ENCODE measurements at places on chromosomes 7 and 10. TPM values are rescaled to one million over a fixed set of nuclear protein-coding genes. Genes with fewer than 3 reads are reported as not detected.

DNA sequence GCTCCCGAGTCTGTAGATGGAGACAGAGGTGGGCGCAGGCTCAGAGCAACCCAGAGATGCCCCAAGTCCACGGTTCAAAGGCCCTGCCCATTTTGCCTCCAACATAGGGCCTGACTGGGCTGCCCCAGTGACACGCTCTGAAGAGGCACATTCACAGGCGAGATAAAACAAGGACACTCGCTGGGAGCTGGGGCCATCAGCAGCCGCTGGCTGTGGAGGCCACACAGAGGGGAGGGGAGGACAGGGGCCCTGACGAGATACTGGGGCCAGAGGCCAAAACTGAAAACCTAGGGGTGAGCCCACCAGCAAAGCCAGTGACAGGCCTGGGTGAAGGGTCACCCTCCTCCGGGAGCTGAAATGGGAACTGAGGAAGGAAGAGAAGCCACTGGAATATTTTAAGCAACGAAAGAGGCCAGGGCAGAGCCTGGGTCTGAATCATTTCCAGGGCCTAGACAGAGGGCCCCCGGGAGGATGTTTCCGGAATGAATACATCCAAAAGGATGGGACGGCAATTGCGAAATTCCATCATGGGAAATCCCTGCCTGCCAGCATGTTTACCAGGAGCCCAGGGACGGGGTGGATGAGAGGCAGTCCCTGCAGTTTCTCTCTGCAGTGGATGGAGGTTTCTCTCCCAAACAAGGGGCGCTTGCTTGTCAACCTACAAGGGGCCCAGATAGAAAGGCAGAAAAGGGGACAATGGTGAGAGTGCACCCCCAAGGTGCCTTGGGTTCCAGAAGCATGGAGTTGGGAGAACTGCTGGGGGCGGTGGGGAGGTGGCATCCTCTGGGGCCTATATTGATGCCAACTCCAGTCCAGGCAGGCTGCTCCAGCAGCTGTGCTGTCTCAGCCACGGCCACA lies 29.0 kb upstream of the HSPA12A start:
- ATAC-seq: no peak

GRCh38 chr10:133396035-133396624 lies 2.2 kb downstream of the MTG1 start:
- ATAC-seq: no peak

DNA sequence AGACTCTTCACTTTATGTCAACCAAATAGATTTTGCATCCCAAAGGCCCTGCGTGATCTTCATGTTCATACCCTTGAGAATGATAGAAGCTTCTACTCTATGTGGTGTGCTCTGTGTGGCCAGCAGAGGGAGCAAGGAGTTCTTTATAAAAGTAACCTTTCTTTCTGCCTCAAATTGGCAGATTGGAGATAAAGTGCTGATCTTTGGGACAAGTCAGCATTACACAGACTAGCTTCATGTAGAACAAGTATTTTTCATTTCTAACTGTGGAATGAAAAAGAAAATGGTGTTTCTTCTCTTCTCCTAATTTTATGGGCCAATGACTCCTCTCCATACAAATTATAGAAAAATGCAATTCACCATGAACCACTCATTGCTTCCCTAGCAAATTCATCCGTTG lies 1214.1 kb downstream of the SORCS1 start:
- ATAC-seq: no peak

DNA sequence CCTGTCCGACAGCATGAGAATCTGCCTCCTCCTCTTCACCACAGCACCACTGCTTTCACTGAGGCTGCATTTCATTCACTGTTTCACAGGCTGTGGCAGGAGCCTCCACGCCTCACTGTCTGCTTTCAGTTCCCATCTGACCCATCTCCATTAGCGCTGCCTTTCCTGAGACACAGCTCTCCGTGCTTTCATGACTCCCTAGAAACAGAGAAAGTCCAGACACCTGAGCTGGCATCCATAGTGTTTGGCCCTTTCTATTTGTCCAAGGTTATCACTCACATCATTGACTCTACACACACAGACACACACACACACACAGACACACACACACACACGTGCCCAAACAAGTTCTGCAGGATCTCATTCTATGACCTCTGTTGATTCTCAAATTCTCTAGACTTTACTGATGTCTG lies 5.2 kb downstream of the LGI1 start:
- ATAC-seq: no peak

DNA sequence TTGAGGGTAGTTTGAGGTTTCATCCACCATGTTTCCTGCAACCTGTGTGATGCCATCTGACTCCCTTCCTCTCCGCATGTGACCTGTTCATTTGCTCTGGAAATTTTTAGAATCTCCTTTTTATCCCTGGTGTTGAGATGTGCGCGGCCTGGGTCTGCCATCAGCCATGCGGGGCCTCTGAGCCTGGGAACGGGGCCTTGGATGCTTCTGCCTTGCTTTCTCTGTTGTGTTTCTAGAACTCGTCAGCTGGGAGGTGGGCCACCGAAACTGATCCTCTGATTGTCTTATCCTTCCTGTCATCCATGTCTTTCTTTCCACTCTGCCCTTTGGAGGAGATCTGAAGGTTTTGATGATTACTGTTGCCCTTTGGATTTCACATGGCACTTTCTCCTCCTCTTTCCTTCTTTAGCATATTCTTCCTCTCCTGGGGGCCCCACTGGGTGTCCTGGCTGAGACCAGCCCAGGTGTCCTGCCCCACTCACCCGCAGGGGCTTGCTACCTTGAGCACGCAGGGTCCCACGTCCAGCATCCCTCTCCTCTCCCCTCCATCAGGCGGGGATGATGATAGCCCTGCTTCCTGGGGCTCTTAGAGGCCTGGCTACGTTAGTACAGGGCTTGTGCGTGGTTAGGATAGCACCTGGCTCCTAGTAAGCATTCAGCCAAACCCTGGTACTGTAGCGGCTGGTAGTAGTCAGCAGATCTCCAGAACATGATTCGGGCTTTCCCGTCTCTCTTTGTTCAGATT lies 29.9 kb downstream of the PPP2R2D start:
- no peak for ATAC-seq

PIK3CG gene
- total RNA-seq: 25.7 TPM

GRCh38 chr7:92336662-92337340 lies 91.0 kb downstream of the ANKIB1 start:
- no peak for ATAC-seq

NUTM2A gene
- 0.34 TPM for total RNA-seq

TMEM139 gene
- total RNA-seq: 0.86 TPM

GRCh38 chr7:150407588-150408392 lies 28.7 kb downstream of the ZNF775 start:
- ATAC-seq: no peak

FAM25A gene
- total RNA-seq: not detected

- peak; percentile 32 for ATAC-seq
Observed at GRCh38 chr7:55569797-55570196, 2.5 kb downstream of the VOPP1 start.

NPTX2 gene
- total RNA-seq: not detected

DNA sequence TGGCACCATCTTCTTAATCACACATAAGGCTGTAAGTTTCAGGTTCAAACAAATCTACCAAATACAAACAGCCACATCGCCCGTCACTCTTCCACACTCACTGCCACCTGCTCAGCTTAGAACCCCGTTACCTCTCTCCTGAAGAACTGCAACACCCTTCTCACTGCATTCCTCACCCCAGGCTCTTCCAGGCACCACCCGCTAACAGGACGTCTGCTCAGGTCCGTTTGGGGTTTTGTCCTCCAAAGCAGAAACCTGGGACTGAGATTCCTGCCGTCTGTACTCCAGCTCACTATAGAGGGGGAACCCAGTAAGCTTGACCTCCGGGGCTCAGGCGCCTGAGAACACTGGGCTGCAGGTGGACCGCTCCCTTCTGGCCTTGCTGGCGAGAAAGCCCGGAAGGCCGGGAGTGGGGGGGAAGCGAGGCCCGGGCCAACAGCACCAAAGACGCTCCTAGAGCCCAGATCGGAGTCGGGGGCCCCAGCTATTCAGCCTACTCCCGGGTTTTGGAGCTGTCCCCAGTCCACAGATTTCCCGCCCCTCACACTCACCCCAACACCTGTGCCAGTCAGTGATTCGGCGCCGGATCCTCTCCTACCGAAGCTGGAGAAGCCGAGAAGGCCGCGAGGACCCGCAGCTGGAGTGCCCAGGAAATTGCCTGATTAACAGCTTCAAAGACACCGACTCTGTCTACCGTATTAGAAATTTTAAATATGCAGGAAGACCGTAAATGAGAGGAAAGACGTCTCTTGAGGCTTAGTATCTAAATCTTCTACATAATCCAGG lies at the start of gene AP3M1:
TSS of gene AP3M1 (minus strand) at position 625 of the 786 bp plus-strand sequence. CDS start 12,449 bp downstream, outside the sequence.
- ATAC-seq: peak; percentile 70

DNA sequence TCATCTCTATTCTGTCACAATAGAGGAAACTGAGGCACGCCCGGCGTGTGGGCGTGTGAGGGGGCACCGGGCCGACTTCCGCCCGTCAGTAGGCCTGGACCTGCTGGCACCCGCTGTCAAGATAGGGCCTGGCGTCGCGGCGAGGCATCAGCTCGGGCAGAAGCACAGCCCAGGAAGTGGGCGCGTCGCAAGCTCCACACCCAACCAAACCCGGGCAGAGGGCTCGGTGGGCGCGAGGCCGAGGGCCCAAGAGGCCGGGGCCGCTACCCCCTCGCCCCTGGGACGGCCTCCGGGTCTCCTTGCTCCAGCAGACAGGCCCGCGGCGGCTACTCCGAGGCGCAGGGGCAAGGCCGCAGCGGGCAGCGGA lies 91.2 kb downstream of the SPAG6 start:
- peak; percentile 60 for ATAC-seq

PAX4 gene
- not detected for total RNA-seq

GRCh38 chr10:34816085-34816496 lies 995 bp upstream of the PARD3 start:
- ATAC-seq: no peak

DNA sequence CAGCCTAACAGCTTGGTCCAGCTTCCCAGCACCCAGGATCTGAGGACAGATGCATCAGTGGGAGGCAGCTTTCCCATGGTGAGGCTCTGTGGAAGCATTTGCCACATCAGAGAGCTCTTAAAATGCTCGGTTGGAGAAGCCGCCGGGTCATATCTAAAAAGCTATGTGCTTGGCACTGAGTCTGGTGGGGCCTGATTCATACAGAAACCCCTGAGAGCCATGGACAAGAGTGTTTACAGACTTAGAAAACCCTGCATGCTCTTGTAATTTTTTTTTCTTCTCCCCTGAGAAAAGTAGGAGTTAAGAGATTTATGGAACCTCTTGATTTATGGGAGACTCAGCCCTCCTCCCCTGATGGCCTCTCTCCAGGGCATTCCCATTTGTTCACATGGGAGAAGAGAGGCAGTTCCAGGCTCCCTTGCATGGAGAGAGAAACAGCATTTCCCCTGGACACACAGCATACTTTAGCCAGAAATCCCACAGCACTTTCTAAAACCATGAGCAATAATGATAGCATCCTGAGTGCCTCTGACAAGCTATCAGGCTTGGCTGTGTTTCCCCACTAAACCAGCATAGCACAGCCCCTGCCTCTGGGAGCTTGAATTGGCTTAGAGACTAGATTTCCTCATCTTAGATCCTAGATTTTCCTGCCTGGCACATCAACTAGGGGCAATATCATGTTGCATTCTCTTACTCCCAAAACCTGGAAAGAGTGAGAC lies 322.1 kb upstream of the AUTS2 start:
- no peak for ATAC-seq

DNA sequence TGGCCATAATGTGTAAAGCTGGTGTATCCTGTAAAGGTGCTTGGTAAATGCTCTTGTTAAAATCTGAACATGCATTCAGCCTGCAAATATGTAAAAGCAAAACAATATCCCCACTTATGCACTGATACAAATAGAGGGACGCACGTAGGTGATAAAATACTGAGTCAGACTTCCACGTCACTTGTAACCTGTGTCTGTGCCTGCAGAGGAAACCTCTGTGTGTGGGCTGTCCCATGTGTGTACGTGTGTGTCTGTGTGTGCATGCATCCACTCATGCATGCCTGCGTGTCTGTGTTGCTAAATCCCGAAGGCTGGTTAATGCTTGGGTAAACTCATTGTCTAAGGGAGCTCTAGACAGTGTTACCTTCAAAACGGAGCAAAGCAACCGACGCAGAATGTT lies 68.9 kb downstream of the KLF6 start:
- no peak for ATAC-seq

LHFPL3 gene
- total RNA-seq: not detected

DNA sequence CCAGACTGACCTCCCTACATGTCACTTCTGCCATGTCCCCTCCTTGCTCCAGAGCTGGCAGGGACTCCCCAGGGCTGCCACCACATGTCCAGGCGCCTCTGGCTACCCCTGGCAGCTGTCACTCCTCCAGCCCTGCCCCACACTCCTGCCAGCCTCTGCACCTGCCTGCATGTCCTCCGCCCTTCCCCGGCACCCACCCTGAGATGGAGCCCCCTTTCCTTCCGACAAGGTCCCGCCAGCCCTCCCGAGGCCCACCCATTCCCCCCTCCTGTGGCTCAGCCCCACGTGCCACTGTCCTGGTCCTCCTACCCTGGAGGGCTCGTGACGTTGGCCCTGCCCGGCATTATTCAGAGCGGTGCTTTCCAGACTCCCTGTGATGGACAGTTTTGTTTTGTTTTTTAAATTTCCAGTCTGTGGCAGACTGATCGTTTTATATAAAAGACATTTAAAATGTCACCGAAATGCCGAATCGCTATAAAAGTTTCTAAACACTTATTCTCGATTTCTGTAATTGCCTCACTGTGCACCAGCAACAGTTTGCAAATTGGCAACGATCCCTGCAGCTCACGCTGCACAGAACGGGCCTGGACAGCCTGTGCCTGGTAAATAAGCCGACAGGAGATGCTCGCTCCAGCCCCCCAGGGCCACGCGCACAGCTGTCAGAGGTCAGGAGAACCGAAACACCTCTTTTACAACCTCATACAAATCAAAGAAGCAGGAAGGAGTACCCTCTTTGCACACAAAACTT lies 111.1 kb upstream of the SH2B2 start:
- no peak for ATAC-seq

TRPV6 gene
- total RNA-seq: not detected
